ENCODE measurements at places on chromosomes 5 and 9.

- DNase-seq, result no peak
Observed at GRCh38 chr5:135462304-135462703, 10.2 kb upstream of the TIFAB start.

- DNase-seq, result peak; percentile 52
Observed at GRCh38 chr9:126125992-126126409, 200.6 kb upstream of the MVB12B start.

- no peak for DNase-seq
Observed at GRCh38 chr5:15650266-15650665, 150.3 kb downstream of the FBXL7 start.

DNA sequence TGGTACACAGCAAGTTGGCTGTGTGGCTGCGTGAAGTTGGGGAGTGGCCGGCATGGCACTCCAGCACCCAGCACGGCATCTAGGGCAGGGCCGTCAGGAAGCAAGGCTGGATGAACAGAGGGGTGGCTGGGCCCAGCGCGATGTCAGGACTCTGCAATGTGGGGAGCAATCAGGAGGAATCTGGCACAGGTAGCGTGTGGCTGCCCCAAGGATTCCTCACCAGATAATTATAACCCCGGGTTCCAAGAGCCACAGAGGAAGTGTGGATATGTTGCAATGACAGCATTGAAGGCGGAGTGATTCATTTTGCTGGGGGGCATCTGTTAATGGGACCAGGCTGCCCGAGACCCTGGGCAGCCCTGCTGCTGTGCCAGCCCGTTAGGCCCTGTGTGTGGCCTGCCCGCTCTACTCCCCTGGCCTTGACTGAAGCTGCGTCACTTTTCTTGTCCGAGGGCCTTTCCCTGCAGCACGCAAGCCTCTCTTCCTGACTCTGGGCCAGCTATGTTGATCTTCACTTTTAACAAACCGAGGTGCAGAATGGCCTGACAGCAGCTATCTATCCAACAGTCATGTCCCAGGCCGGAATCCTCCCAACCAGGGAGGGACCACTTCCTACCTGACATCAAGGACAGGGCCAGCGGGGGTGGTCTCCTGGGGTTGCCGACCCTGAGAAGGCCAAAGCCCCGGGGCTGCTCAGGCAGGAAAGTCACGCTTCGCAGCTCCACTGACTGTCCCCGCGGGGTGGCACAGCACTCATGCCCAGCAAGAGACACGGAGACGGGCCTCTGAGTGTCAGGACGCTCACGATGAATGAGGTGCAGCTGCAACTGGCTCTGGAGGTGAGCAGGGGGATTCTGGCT, 118.0 kb upstream of the PHYKPL start:
- peak; percentile 50 for DNase-seq

Measured in left forelimb (tissue), 1 donor.